ENCODE measurements at places on chromosomes 6 and 20. TPM values are rescaled to one million over a fixed set of nuclear protein-coding genes. Genes with fewer than 3 reads are reported as not detected.
A peak's percentile ranks its signal among the peaks of the same experiment; 100 is the strongest.

DNA sequence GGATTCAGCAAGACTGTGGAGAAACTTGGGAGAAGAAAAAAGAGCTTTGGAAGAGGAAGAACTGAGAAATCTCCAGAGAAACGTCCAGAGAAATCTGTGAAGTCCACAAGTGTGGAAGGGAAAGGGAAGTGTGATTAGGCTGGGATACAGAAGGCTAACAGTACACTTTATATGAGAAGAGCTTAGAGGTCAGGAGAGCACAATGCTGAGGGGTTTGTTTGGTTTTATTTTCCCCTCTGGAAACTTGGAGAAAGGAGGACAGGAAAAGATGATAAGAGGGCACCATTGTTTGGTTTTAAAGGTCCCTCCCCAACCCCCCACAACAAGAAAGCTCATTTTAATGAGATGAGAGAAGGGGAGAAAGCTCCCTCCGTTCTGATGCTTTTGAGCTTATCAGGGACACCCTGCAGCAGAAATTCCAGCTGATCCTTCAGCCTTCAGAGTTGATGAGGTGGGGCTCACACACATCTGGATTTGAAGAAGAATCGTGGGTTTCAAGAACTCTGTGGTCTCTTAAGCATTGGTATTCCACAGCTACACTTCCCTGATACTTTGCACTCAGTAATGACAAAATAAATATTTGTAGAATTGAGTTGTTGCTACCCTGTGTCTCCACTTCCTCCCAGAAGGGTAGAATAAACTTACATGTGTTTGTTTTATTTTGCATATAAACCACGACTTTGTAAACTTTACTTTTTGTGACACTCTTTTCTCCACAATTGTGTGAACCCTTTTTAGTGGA lies 1.9 kb downstream of the NT5E start:
- no peak for DNase-seq

DNA sequence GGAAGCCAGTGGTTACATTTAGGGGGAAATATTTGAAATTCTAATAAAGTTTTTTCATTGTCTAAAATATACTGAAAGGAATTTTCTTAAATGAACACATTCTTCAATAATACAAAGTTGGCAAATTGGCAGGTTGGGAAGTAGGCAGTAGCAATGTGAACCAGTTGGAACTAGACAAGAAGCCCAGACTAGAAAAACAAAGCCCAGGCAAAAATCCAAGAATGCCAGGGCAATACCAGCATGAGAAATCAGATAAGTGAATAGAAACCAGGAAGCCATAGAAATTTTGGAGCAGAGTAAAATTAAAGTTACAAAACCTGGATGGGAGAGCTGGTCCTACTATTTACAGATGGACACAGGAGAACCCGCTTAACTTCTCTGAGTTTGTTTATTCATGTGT lies 52.2 kb downstream of the TPBG start:
- DNase-seq: peak; percentile 35

DNA sequence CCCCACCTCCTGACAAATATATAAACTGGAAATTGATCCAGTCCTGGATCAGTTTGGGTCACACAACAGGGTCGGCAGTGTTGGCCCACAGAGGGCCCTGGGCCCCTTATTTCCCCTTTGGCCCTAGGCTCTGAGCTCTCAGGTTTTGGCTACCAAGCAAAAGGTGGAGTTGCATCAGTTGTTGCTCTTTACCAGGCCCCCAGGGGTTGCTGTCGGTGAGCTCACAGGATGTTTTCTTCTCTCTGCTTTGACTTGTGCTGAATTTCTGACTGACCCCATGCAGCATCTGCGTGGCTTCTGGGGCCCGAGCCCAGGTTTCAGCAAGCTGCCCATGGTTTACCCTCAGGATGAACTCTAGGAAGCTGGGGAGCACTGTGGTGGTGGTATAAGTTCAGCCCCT lies 44.6 kb downstream of the PPARD start:
- no peak for DNase-seq

- peak; percentile 42 for DNase-seq
Observed at GRCh38 chr6:26268659-26269402, 96.2 kb upstream of the BTN3A2 start.

GRCh38 chr20:47863981-47864380 lies 78.7 kb upstream of the SULF2 start:
- no peak for DNase-seq

GRCh38 chr6:138105880-138106664 lies 1.1 kb downstream of the PERP start:
- DNase-seq: peak; percentile 62

DNA sequence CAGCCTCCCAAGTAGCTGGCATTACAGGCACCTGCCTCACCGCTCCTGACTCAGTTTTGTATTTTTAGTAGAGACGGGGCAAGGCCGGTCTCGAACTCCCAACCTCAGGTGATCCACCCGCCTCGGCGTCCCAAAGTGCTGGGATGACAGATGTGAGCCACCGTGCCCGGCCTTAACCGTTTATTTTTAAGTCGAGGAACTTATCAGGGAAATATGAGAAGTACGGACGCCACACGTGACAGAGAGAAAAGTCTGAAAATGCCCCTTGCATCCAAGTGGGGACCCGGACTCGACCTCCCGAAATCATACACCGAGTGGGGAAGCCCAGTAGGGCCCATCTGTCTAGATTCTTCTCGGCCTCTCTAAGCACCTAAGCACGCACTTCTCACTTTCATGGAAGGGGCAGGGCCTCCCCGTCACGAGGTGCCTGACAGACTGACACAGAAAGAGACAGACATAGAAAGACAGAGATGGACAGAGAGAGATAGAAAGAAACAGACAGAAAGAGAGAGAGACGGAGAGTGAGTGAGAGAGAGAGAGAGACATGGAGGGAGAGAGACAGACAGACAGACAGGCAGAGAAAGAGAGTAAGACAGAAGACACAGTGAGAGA lies 756.5 kb upstream of the DEFB115 start:
- DNase-seq: no peak

DUSP15 gene
- total RNA-seq: not detected

- DNase-seq: no peak
Observed at GRCh38 chr6:55708711-55709110, 129.7 kb upstream of the HMGCLL1 start.

GRCh38 chr6:47727391-47727790 lies 29.0 kb downstream of the ADGRF4 start:
- no peak for DNase-seq

Data from PC-9 (cell line).